ENCODE measurements at places on chromosomes 7 and 10.

GRCh38 chr10:659688-660141, 29.8 kb downstream of the DIP2C start:
- peak; percentile 73 for DNase-seq

DNA sequence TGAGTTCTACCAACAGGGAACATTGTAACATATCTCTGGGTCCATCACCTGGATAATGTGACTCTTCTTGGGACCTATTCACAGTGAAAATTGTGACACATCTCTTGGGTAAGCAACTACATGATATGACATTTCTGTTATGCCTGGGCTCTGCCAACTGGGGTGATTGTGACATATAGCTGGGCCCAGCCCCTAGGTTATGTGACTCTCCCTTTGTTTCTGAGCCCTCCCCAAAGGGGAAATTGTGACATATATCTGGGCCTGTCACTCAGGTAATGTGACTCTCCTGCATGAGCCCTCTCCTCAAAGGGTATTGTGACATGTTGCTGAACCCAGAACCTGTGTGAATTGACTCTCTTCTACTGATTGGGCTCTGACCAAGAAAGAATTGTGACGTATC, 22.4 kb upstream of the ZNF107 start:
- no peak for DNase-seq

GRCh38 chr7:157477550-157478212, 140.9 kb downstream of the DNAJB6 start:
- DNase-seq, result no peak

DNA sequence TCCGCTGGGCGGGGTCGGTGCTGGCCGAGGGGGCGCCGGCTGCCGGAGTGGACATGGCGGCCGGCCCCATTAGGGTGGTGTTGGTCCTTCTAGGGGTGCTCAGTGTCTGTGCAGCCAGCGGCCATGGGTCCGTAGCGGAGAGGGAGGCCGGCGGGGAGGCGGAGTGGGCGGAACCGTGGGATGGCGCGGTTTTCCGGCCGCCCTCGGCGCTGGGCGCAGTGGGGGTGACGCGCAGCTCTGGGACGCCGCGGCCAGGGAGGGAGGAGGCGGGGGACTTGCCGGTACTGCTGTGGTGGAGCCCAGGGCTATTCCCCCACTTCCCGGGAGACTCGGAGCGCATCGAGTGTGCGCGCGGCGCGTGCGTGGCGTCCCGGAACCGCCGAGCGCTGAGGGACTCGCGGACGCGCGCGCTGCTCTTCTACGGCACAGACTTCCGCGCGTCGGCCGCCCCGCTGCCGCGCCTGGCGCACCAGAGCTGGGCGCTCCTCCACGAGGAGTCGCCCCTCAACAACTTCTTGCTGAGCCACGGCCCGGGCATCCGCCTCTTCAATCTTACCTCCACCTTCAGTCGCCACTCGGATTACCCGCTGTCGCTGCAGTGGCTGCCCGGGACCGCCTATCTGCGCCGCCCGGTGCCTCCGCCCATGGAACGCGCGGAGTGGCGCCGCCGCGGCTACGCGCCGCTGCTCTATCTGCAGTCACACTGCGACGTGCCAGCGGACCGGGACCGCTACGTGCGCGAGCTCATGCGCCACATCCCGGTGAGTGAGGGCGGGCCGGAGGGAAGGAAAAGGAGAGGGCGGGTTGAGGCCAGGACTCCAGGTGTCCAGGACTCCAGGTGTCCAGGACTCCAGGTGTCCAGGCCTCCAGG, 9.3 kb upstream of the CHCHD1 start:
- DNase-seq, result peak; percentile 88

DNA sequence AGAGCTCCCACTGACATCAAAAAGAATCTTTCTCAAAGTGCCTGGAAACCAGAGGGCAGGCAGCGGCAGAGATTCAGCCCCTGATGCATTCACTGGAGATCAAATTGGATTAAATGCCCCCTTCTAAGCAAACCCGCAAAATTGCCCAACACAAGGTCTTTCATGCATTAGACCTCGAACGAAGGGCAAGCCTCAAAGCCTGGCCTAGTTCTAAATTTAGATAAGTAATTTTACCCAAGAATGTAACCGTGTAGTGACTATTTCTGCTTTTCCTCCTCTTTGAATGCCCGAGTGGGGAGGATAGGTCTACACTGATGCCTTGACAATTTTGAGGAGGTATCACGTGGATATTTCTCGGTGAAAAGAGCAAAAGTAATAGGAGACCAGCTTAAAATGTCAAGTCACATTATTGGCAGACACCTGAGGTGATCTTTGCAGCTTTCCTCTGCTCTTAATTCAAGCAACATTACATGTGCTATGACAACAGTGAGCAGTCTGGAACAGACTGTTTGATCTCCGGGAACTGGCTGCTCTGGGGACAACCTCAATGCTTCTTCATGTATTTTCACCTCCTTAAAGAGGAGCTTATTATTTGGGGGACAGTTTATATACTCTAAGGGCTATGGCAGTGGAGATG, 1263.5 kb upstream of the AUTS2 start:
- DNase-seq, result no peak

GRCh38 chr10:53233749-53234148, 461.2 kb upstream of the MBL2 start:
- DNase-seq, result no peak
